ENCODE measurements at places on chromosomes 6 and 20.

DNA sequence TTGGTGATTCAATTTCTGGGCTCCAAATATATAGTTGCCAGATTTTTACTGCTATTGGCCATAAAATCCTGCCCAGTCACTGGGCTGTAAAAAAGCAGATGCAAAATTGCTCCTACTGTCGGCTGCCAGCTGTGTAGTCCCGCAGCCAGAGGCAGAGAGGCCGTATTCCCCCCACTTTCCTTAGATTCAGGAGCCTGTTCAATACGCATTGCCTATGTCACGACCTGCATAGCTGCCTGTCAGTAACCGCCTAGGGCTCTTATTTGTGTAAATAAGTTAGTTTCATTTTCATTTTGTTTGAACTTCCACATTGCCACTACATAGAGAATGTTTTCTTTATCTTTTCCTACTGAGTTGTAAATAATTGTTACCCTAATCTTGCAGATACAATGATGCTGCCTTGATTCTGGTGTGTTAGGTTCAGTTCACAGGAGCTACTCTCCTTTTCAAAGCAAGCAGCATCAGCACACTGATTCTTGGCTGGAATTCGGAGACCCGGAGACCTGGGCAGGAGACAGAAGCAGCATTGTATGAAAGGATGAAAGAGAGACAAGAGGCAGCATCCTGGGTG, 46.0 kb upstream of the UST start:
- DNase-seq, result no peak

DNA sequence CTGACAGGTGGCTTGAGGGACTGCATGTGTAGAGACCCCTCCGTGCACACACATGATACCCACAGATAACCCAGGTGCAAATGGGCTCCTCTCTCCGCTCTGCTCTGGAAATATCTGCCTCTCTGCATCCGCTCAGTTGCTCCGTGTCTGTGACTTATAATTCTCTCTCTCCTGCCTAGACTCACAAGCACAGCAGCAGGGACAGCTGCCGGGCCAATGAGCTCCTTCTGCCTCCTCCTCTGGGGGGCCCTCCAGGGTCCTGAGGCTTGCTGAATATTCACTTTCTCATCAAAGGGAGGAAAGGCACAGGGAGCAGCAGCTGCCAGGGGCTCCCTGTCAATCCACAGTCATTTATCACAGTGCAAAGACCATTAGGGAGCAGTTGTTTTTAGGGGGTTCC, 24.1 kb downstream of the LRFN2 start:
- DNase-seq, result no peak

GRCh38 chr6:73368675-73369074, 1.0 kb downstream of the OOEP start:
- DNase-seq, result no peak

GRCh38 chr20:41222296-41222695, 85.0 kb downstream of the PLCG1 start:
- no peak for DNase-seq

GRCh38 chr6:41531591-41532582, 14.3 kb upstream of the FOXP4 start:
- peak; percentile 69 for DNase-seq

DNA sequence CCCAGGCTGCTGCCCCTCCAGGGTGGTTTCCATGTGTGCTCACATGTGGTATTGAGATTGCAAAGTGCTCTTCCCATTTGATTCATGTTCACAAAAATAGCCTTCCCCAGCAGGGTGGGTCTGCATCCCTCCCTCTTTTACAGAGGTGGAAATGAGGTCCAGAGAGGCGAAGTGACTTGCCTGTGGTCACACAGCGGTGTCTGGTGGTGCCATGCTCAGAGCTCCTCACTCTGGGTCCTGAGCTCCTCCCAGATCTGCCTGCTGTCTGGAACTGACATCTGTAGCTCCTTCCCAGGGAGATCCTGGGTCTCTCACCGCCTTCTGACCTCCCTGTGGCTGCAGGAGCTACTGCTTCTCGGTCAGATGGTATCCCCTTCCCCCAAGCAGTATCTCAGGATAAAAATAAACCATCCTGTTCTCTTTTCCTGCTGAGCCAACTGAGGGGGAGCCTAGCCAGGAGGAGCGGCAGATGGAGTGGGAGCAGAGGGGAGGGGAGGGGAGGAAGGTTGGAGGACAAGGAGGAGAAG, 11.9 kb downstream of the CD40 start:
- DNase-seq, result no peak

- DNase-seq, result no peak
These were observed 30.5 kb upstream of the LYRM2 start for GRCh38 chr6:89669002-89669401.

DNA sequence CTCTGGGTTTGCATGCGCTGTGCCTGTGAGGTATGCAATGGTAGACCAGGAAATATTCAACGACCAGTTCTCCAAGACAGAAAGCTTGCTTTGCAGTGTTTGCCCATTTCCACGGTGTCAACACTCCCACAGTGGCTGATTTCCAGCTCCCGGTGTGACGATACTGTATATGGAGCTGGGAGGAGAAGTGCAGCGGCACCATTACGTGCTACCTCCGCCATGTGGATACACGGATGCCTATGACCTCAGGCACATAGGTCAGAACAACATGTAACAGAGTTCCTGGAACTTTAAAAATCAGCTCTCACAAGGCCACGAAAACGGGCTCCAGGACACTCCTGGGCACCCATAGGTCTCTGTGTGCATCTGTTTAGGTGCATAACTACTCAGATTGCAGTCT, 51.1 kb downstream of the NFATC2 start:
- no peak for DNase-seq

DNA sequence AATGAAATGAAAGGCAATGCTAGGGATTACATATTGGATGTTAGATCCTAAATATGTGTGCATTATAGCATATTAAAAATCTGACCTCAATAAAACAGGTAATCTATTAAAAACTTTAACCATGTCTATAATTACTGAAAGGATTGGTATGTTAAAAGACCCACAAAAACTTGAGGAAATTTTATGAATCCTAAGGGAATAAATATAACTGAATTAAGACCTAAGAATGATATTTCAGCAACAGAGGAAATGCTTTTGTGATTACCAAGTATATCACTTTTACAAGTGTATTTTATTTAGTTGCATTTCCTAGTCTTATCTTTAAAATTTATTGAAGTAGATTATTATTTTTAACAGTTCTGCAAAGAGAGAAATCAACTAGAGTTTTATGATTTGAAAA, 571.5 kb downstream of the HDGFL1 start:
- DNase-seq, result no peak

DNA sequence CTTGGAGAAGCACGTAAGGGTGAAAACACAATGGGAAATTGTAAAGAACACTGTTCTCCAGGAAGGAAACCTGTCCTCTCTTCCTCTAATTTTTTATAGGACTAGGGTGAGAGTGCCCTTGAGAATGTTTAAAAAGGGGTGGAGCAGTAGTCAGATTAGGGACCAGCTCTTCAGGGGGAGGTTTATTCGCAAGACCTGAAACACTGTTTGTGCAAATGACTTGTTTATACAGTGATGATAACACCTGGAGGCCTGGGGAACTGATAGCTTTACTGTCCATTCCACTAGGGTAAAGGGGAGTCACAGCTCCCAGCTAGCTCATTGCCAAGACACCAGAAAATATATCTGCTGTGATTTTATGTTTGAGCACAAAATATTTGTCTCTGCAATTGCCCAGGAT, 8.1 kb upstream of the FUT9 start:
- DNase-seq, result no peak

GRCh38 chr6:167157863-167158262, at the start of gene GPR31:
Gene GPR31, minus strand, starts transcription at chr6:167157980. Its CDS starts 149 bp downstream, at chr6:167157831.
- DNase-seq, result no peak

- no peak for DNase-seq
These were observed 1.1 kb downstream of the GNL1 start for GRCh38 chr6:30554962-30555815.

- no peak for DNase-seq
These were observed 538.5 kb downstream of the CD83 start for GRCh38 chr6:14656078-14656521.

DNA sequence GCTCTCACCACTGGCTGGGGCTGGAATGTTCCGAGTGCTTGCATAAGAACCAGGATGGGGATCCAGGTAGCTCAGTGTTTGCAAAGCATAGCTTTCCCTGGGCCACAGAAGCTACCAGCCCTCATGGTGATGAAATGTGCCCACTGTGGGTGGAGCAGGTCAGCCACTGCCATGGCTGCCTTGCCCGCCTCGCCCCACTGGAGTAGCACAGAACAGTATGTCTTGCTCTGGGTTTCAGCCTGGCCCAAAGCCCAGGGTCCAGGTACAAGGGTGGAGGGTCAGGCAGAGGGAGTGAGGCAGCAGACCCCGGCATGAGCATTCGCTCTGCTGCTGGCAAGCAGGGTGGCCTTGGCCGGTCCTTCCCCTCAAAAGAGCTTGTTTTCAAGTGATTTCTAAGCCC, 34.7 kb downstream of the KCNK17 start:
- no peak for DNase-seq

- DNase-seq, result peak; percentile 76
These were observed at the start of gene EZR for GRCh38 chr6:158819213-158819976. Gene EZR, minus strand, starts transcription at chr6:158819368. Its CDS starts 1,275 bp downstream, at chr6:158818093.

DNA sequence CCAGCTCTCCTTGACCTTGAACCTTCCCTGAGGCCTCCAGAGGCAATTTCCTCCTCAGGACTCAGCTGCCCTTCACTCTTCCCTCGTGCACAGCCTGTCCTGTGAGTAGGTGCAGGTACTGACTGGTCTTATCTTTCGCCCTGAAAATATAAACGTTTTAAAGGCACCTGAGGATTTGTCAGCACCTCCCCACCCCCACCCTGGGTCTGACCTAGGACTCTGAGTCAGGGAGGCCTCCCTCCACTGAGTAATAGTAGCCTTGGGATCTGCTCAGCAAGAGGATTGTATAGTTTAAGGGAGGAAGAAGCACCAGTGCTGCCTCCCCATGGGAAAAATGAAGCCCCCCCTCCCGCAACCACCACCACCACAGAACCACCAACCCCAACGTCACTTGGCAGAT, 54.6 kb downstream of the PPARD start:
- DNase-seq, result no peak

DNA sequence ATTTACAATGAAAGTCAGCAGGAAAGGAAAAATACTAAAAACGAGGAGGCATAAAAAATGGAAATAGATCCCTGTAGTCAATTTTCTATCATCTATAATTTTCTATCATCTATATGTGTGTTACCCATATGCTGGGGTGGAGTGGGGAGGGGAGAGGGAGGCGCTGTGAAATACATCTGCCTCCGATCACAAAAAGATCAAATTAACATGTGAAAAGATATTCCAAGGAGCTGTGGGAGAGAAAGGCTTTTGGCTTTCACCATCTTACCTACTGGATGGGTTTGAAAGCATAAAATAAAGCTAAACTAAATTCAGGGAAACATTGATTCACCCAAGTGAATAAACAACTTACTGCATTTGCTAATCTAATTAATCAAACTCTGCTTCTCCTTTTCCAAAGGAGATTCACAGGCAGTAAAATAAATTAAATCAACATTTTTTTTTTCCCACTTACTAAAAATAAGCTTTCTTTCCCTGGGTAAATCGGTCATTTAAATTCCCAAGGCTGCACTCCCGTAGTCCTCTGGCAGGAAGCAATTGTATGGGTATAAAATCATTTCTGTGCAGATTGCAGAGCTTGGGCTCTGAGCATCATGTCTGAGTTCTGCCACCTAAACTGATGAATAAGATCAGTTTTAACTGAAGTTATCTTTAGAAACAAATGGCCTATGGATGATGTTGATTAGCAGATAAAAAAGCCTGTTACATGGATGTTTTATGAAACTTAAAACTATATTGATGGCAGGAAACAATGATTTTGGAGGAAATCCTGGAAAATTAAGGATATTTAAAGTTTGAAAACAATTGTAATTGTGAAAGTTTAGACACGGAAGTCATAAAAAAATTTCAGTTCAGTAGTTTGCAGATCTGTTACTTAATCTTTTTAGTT, 147.9 kb downstream of the SOX4 start:
- DNase-seq, result no peak

- DNase-seq, result no peak
These were observed 56.4 kb downstream of the RIOK1 start for GRCh38 chr6:7445885-7446461.

- DNase-seq, result no peak
These were observed 294.4 kb upstream of the CDH4 start for GRCh38 chr20:60957621-60958020.

DNA sequence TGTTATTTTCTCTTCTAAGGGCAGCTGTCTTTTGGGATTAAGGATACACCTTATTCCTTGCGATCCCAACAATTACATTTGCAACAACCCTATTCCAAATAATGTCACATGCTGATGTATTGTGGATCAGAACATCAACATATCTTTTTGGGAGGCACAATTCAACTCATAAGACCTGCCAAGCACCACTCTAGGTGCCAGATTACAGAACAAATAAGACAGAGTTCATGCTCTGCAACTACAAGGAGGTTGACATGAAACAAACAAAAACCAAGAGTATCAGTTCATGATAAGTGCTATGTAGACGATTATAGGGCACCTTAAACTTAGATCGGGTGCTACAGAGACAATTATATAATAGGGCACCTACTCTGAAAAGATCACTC, 203.2 kb upstream of the SGK1 start:
- no peak for DNase-seq

DNA sequence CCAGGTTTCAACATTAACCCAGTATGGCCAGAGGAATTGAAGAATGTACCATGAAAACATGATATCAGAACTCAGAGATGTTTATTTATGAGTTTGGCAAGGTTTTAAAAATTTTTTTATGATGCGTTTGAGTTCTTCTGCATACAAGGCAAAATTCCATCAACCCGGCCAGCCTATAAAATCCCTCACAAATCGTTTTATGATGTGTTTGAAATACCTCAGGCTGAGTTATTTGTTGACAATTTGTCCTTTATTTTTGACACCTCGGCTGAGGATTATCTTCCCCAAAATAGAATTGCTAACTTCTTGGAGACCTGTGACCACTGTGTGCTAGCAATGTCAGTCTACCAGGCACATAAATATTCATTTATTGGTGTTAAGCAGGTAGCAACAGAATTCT, 91.9 kb upstream of the SLC24A3 start:
- no peak for DNase-seq

DNA sequence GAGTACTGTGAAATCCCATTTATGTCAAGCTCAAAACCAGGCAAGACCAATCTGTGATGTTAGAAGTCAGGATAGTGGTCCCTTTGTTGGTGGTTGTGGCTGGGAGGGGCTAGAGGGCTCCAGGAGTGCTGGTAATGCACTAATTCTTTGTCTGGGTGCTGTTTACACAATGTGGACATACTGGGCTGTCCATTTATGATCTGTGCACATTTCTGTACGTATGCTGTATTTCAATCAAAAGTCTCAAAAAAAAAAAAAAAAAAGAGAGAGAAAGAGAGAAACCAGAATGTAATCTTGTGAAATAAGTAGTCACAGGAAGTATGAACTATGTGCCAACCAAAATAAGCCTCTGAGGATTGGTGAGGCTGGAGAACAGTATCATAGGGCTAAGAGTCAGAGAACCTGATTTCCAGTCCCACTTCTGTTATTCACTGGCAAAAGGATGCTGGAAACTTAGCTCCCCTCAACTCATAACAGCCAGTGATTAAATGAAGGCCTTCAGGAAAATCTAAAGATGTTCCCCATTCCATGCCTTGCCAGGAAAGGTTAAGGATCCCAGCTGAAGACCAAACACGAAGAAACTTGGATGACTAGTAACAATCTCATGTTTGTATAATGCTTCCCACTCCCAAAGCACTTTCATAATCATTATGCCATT, 19.6 kb upstream of the TRAM2 start:
- DNase-seq, result no peak

Data from activated gamma-delta T cell treated with anti-CD3 and anti-CD28 coated beads, Interleukin-2, amount 50 U/mL, for 16 hours (primary cell).